ENCODE measurements at places on chromosomes 6 and 20. TPM values are rescaled to one million over a fixed set of nuclear protein-coding genes. Genes with fewer than 3 reads are reported as not detected.
A peak's percentile ranks its signal among the peaks of the same experiment; 100 is the strongest.

The CFB gene
- 2,016 TPM for total RNA-seq

The NRSN1 gene
- total RNA-seq: not detected

The SCRT2 gene
- not detected for total RNA-seq

The HUS1B gene
- total RNA-seq: 0.51 TPM

The WFDC12 gene
- not detected for total RNA-seq

The RIMS4 gene
- not detected for total RNA-seq

The TTK gene
- under 0.01 TPM for total RNA-seq

The ZSCAN9 gene
- total RNA-seq: 3.1 TPM

DNA sequence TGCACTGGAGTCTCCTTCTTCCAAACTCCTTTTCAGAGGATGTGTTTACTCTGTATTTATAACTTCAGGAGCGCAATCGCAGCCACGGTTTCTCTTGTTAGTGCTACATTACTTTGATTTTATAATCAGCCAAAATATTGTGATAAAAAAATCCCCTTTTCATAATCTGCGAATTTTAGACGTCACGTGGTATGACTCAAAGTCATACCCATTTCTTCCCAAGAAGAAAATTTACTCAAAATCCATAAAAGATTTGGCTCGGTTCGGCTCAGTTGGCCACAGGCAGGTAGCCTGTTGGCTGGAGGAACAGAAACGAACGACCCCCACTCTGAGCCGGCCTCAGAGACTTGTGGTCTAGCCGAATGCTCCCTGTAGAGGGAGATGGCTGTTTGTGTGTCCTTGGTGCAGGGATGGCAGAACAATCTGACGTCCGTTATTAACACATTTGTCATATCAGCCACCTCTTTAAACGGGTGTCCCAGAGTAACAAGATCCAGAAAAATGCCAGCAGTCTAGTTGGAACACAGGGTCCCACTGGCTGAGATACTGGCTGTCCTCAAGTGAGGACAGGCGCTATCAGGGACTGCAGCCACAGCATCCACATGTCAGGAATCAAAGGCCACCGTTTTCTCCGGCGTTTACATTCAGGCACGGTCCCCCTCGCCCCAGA is 247.6 kb downstream of the DLL1 start:
- DNase-seq: no peak

- DNase-seq: peak; percentile 57
These were observed 36.9 kb upstream of the FANCE start for GRCh38 chr6:35415065-35415891.

GRCh38 chr6:8080362-8081151 is 16.4 kb upstream of the BLOC1S5 start:
- DNase-seq: no peak

GRCh38 chr6:1736346-1737105 is 126.8 kb downstream of the FOXC1 start:
- no peak for DNase-seq

- no peak for DNase-seq
These were observed 29.0 kb downstream of the MAS1 start for GRCh38 chr6:159919800-159920199.

DNA sequence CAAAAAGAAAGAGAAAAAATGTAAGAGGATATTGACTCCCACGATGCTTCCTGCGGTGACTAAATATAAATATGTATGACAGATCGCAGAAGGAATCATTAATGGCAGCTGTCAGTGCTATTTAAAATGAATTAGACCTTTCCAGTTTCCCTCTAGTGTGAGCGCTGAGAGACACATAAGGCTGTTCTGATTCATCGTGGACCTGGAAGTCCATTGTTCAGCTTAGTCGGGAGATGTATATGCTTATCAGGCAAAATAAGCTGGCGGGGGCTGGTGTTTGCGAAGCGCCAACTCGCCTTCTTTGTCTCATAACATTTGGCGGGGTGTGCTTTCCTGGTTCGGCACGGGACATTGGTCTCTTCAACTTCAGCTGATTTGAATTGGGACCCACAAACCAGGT is 95.4 kb downstream of the CDH4 start:
- no peak for DNase-seq

DNA sequence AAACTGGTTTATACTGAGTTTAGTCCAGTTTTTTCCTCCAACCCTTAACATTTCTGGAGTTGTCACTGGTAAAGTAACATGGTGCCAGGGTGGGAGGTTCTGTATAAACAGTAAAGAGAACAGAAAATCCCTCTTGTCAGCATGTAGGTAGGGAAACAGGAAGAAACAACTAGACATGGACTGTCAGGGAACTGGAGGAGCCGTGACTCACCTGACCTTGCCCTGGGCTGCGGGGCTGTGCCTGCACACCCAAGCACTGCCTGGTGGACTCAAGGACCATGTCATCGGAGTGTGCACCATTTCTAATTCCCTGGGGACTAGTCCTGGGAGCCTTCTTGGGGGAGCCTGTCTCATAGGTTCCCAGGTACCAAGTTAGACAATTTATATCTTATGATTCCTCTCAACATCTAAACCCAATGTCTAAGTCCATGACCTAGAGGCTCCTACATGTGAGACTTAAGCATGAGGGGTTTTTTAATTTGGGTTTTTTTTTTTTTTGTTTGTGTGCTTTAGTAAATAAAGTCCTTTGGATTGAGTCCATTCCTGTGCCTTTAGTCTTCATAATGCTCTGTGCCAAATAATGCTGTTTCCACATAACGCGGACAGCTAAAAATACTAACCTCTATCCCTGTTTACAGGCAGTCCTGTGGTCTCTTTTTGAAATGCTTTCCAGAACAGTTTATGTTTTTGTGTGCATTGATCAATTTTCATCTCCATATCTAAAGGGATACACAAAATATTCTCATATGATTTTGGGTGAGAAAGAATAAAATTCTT is 136.9 kb upstream of the SUPT3H start:
- no peak for DNase-seq

- no peak for DNase-seq
These were observed 1.9 kb upstream of the CUL9 start for GRCh38 chr6:43180058-43180457.

DNA sequence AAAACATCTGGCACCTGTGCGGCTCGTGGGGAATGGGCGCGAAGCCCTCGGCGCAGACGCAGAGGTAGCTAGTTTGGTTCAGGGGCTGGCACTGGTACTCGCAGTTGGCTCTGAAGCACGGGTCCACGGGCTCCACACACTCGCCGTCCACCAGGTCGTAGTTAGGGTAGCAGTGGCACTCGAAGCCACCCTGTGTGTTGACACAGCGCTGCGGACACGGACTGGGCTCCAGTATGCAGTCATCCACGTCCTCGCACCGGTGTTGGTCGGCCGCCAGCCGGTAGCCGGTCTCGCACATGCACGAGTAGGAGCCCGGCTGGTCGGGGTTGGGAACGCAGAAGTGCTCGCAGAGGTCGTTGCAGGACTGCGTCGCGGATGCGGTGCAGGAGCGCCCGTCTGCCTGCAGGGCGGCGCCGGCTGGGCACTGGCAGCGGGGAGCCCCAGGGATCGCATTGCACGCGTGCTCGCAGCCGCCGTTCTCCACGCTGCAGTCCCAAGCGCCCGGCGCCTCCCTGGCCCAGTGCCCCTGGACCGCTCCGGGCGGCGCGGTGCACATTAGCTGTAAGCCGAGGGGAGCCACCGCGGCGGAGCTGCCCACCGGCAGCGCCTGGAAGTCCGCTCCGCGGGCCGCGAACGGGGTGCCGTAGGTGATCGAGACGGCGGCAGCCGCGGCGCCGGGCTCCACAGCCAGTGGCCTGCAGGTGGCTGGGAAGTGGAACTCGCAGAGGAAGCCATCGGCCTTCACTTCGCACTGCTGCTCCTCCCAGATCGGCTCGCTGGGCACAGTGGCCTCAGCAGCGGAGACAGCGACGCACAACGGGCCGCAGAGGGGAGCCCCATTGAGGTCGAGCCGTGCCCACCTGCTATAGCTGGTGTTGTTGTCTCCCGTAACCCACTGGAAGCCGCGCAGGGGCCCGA is 930 bp downstream of the THBD start:
- DNase-seq: peak; percentile 50

DNA sequence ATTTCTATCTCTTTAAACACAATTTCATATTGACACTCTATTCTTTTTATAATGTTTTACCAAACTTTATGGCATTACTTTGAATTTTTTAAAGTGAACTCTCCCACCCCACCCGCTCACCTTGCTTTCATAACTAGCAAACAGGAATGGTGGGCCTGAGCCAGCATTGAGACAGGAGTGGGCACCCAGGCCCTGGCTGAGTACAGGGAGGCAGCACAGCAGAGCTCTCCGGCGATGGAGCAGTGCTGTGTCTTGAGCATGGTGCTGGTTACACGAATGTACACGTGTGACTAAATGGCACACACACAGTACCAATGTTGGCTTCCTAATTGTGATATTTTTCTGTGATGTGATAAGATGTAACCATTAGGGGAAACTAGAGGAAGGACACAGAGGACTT is 4.5 kb downstream of the CST11 start:
- no peak for DNase-seq

DNA sequence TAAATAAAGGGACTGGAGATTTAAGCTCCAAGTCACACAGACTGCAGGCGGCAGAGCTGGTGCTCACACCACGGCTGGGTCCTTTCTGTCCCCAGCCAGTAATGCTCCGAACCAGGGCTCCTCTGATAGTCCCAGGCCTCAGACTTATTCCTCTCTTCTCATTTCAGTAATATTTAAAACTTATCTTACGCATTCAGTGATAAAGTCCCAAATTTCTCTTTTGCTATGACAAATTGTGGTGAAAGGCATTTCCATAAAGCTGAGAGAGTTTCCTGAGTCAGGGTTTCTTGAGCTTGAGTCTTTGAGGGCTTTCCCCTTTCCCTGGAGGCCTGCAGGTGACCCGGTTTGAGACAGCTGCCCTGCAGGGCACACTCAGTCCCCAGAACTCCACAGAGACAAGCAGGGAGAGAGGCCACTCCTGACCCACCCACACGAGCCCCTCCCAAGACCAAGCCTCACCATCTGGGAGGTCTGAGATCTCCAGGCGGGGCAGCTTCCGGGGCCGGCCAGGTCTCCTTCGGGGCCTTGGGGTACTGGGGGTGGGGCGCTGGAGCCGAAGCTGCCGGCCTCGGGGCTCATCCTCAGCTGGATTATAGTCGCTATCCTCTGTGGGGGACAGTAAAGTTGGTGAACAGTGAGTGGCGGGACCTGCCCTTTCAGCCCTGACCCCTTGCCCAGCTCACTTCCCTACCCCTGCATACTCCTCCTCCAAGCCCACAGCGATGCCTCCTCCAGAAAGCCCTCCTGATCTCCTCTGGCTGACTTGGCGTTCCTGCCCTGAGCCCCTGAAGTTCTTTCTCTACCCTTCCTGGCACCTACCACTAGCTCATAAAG is 6.6 kb downstream of the ZNF335 start:
- DNase-seq: no peak

GRCh38 chr6:111259089-111259831 is 172.0 kb downstream of the SLC16A10 start:
- peak; percentile 99 for DNase-seq

DNA sequence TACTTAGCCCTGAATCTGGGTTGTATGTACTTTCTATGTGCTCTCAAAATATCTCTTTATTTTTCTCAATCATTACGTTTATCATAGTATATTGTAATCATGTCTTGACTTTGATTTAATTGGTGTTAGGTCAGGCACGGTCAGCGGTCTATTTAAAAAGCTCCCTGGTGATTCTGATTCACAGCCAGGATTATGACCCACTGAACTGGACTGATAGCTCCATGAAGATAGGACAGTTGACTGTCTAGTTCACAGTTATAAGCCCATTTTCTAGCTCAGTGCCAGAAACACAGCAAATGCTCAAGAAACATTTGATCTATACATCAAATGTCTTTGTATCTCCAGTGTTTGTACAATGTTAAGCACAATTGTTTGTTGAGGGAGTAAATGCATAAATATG is 111.5 kb upstream of the CCN2 start:
- no peak for DNase-seq

DNA sequence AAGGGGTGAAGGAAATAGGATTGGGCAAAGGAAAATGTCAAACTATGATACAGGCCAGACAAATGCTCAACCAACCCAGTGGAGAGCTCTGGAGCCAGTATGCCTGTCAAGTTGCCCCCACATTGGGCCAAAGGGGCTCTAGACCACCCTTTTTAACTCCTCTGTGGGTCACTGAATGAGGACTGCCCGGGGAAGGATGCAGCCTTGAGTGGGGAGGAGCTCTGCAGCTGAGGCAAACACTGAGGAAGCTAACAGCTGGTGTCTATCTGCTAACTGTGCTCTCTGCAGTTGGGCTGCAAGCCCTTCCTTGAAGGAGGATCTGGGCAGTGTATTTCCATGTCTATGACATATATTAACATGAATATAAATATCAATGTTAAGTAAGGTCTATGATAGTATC is 98.4 kb upstream of the PRSS16 start:
- no peak for DNase-seq

DNA sequence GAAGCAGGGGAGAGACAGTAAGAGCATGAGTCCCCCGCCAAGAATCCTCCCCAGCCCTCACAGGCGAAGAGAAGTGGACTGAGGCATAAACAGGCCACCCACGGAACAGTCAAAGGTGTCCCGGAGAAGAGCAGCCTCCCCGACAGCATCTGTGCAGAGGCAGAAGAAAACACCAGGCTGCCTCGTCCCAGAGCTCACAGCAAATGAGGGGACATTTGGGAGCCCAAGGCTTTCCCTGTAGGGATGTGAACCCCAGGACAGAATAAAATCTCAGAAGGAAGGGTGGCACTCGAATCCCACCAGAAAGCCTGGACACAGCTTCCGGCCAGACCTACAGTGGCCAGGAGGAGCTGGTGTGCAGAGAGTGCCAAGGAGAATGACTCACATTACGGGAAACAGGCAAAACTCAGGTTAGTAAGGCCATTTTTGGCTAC is 90.4 kb downstream of the DLL1 start:
- DNase-seq: peak; percentile 28

GRCh38 chr6:25927178-25927577 is 3.3 kb downstream of the SLC17A2 start:
- DNase-seq: no peak

DNA sequence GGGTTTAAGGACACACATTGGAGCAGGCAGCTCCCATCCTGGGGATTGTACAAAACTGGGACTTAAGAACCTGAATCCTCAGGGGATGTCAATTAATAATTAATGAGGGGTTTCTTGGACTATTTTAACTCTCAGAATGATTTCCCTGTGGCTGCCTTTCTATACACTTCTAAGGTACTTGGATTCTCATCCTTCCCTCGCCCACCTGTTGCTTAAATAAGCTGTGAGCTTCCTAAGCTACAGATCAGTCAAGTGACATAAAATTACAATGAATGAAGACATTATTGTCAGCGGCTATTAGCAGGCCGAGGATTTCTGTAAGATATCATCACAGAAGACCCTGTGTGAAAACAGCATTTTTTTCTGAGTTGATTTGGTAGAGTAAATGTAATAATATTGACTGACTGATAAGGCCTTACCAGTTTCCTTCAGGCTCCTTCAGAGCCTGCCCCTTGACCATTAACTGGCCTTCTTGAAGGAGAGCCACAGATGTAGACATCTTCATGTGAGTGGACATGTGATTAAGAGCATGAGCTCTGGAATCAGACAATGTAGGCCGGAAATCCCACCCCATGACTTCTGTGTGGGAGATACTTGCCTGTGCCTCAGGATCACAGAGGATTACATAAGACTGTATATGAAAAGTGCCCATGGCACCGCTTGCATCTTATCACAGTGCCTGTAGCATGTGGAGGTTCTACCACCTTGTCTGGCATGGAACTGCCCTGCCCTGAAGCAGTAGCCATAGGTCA is 101.7 kb downstream of the TULP4 start:
- DNase-seq: no peak

Measured in liver (tissue), 10 donors.